Substantia nigra (tissue), 51 donors: ENCODE measurements at places on chromosomes 16 and 17.
A peak's percentile ranks its signal among the peaks of the same experiment; 100 is the strongest.

DNA sequence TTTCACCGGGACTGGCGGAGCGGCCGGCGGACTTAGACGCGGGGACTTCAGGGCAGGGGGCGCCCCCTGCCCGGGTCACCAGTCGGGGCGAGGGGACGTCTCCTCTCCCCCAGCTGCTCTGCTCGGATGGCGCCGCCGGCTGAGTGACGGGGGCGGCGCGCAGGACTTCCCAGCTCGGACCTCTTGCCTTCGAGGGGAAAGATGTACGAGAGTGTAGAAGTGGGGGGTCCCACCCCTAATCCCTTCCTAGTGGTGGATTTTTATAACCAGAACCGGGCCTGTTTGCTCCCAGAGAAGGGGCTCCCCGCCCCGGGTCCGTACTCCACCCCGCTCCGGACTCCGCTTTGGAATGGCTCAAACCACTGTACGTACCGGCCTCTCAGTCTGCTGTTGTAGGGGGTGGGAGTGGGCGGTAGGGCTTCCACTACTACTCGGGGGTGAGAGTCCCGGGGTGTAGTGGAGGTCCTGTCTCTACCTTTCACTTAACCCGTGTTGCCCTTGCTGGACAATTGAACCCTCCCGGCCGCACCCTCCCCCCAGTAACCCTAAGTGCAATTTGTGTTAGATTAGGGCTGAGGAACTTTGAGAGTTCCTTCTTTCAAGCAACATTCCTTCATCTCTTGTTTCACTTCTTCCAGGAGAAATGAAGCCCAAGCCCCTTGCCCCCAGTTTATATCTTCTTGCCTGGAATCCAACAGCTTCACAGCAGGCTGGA is 21.9 kb downstream of the GJD3 start:
- DNase-seq: no peak

DNA sequence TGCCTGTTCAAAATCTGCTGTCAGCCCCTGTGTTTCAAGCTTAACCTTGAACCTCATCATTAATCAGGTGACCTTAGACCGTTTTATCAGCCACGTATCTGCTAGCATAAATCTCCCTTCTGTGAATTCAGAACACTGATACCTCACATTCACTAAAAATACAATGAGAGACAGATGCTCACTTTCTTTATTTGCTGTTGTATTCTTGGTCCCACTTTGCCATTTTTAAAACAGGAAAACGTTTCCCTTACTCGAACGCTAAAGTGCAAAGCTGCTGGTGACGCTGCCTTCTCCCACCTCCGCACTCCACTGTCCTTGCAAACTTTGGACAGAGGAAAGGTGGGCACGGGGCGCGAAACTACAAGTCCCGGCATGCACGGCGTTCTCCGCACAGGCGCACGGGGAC is 220 bp upstream of the ARHGAP44 start:
- DNase-seq: no peak

DNA sequence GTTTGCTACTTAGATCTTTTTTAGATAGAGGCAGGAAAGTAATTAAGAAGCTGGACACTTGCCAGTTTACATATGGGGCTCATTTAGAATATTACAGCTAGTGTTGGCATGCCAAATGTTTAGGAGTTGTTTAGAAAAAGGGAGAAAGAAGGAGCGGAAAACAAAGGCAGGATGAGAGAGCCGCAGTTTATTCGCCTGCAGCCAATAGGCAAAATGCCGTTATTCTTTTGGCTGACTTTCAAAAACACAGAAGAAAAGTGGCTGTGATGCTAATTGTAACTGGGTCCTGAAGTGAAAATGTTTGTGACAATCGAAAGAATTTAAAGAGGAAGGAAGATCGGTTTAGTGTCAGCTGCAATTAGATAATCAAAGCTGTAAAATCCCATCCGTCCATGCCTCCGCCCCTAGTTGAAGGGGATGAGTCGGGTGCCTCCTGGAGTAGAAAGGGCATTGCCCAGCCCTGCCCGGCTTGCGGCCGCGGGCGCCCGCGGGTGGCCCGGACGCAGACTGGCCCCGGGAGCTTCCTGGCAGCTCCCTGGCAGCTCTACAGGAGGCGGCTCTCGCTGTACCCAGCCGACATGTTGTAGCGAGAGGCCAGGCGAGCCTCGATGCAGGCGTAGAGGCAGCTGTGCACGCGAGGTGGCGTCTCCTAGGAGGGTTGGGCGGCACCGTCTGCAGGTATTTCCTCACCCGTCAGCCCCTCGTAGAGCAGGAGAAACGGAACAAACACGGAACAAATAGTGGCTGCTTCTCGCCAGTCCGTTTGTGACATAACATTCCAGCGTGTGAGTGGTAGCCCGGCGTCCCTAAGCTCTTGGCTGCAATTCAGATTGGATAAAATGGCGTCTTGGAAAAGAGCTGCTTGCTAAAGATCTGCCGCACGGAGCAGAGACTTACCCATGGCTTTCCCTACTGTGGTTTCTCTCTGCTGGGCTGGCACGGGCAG is 82.2 kb downstream of the TNRC6C start:
- DNase-seq: peak; percentile 78

- DNase-seq: no peak
These were observed 141.3 kb upstream of the CDH8 start for GRCh38 chr16:62177351-62178203.

DNA sequence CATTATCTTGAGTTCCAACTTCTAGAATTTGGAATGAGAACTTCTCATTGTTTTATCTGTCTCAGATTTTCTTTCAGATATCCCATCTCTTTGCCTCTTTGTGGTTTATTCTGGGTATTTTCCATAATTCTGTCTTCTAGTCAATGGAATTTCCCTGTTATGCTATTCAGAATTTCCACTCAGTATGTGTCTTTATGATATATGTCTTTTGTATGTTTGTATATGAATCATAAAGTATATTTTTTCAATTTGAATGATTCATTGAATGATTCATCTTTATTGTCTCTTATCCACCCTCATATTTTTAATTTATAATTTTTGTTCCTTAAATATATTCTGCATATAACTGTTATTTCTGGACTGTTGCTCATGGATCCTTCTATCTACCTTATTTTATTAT is 729.7 kb upstream of the GOT2 start:
- DNase-seq: no peak

- no peak for DNase-seq
These were observed 315.6 kb downstream of the WWOX start for GRCh38 chr16:78415013-78415412.

GRCh38 chr17:11719856-11720255 is 121.6 kb downstream of the DNAH9 start:
- DNase-seq: no peak

GRCh38 chr17:81740395-81740961 is 28.4 kb downstream of the SLC25A10 start:
- DNase-seq: no peak

GRCh38 chr16:70805787-70806186 is 4.8 kb upstream of the VAC14 start:
- DNase-seq: no peak

- no peak for DNase-seq
These were observed 129.0 kb upstream of the CIBAR2 start for GRCh38 chr16:85240982-85241924.

- no peak for DNase-seq
These were observed at the start of gene SLC13A5 for GRCh38 chr17:6713130-6713917. TSS of gene SLC13A5 (minus strand) at chr17:6713369. CDS start at chr17:6713333, 36 bp downstream.

GRCh38 chr17:40069751-40070708 is 7.3 kb downstream of the THRA start:
- DNase-seq: peak; percentile 53

- DNase-seq: no peak
These were observed 201.5 kb upstream of the TNRC6C start for GRCh38 chr17:77756846-77757560.

- DNase-seq: peak; percentile 80
These were observed 25.7 kb upstream of the SLC47A1 start for GRCh38 chr17:19507775-19508576.

- DNase-seq: no peak
These were observed 4.8 kb upstream of the GLG1 start for GRCh38 chr16:74611721-74612120.

DNA sequence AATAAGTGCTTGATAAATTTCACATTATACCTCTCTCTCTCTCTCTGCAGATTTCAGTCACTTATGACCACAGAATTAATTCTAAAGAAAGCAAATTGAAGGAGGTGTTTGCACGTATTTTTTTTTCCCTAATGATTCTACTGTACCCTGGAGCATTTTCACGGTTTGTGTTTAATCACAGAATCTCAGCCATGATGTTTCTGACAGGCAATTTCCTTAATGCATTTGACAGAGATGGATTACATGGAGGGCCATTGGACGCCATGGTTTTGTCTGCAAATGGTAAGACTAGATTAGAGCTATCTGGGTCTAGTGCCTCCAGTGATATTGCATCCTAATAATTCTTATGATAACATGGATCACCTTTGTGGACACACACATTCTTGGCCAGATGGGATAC is 147.5 kb upstream of the RBFOX1 start:
- no peak for DNase-seq

DNA sequence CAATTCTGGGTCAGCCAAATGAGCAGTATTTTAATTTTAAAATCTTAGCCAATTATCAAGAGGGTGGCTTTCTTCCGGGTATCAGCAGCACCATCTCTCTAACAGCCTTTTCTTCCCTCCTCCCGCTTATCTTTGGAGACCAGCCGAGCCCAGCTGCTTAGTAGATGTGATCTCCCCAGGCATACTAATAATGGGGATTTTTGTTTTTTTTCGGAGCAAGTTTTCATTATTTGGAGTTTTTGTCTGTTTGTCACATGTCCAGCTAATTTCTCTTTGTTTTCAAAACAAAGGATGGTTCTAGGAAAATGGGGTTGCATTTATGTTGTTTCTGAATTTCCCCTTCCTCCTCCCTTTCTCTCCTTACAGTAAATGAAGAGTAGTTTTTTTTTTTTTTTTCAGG is 170.5 kb upstream of the MPHOSPH6 start:
- no peak for DNase-seq

DNA sequence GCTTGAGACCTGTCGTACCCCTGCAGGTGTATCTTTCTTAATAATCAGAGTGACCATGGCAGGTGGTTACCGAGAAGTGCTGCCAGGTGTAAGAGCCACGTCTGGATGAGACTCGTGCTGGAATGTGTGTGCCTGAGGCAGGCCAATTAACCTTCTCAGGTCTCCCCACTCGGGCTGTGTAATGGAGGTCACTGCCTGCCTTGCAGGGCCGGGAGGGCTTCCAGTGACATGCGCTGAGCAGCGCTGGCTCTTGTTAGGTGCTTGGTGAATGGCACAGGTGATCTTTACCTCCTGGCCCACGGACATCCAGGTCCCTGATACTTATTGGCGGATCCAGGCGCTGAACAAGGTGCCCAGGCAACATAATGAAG is 4.6 kb upstream of the GSE1 start:
- DNase-seq: no peak

- DNase-seq: no peak
These were observed 81.5 kb downstream of the GAS7 start for GRCh38 chr17:10116753-10117420.

GRCh38 chr17:8518326-8518725 is 82.6 kb downstream of the NDEL1 start:
- no peak for DNase-seq

- DNase-seq: no peak
These were observed 126.1 kb upstream of the PLCG2 start for GRCh38 chr16:81652798-81653505.

DNA sequence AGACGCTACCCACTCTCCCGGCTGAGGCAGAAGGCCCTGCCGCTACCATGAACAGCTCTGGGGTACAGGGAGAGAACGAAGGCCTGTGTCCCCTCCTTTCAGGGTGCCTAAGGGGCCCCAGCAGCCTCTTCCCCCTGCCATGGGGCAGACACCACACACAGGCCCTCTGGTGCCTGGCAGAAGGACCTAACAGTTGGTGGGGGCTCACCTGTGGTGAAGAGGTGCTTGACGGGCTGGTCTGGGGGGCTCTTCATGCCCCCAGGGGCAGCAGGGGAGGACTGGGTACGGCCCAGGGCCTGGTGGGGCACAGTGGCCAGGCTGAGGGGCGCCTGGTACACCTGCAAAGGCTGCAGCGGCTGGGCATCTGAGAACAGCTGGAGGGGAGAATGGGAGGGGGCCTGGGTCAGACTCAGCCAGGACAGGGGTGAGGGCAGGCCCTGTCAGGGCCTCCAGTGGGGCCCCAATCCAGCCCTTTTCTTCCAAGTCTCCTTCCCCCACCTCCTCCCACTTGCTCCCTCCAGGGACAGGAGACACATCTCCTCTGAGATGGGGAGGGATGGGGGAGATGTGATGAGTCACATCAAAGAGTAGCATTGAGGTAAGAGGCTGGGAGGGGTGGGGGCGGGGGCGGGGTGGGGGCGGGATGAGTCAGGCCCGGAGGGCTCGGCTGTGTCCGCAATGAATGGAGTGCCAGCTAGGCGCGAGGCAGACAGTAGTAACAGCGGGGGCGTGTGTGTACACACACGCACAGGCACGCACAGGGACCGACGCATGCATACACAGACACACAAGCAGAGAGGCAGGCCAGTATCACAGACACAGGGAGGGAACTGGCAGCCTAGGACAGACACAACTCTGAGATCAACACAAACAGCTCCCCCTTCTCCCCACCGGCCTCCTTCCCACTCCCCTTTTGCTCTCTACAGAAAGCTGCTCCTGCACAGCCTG is 16.1 kb downstream of the G6PC3 start:
- DNase-seq: no peak

- DNase-seq: no peak
These were observed 87.4 kb downstream of the RAP1GAP2 start for GRCh38 chr17:2883544-2884213.

DNA sequence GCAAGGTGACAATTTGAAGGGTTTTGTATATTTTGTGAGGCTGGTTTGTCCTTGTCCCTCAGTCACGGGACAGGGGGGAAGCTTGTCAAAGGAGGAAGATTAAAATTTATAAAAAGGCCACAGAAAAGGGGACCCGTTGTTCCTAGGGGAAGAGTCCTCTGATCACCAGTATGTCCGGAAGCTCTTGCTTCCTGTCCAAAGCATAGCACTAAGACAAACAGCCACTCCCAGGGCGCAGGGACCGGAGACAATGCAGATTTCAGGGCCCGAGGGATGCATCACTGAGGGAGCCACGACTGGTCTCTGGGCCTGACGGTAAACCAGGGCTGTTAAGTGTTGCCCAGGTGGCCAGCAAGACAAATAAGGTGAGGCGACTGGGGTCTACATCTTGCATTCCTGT is 95.2 kb downstream of the MAF start:
- DNase-seq: no peak

GRCh38 chr16:7227229-7227721 is 105.4 kb upstream of the RBFOX1 start:
- DNase-seq: no peak

GRCh38 chr17:4008441-4009185 is 44.4 kb upstream of the ATP2A3 start:
- no peak for DNase-seq

DNA sequence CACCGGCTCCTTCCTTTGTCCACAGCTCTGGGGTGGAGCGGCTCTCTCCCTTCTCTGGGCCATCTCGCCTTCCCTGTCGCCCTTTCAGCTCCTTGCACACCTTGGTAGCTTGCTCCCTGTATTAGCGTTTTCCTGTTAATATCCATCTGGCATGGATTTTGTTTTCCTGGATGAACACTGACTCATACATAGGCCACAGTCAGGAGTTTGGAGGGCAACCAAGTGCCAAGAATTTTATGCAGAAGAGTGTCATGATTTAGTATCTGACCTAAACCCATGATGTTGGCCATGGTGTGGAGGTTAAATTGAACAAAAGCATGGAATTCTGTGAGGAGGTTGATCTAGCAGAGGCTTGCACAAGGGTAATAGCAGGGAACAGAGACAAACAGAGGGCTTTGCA is 180.9 kb downstream of the AIPL1 start:
- DNase-seq: no peak

- DNase-seq: no peak
These were observed 25.9 kb downstream of the AMFR start for GRCh38 chr16:56399486-56399885.
